ENCODE measurements at places on chromosomes 11 and 22.
A peak's percentile ranks its signal among the peaks of the same experiment; 100 is the strongest.

DNA sequence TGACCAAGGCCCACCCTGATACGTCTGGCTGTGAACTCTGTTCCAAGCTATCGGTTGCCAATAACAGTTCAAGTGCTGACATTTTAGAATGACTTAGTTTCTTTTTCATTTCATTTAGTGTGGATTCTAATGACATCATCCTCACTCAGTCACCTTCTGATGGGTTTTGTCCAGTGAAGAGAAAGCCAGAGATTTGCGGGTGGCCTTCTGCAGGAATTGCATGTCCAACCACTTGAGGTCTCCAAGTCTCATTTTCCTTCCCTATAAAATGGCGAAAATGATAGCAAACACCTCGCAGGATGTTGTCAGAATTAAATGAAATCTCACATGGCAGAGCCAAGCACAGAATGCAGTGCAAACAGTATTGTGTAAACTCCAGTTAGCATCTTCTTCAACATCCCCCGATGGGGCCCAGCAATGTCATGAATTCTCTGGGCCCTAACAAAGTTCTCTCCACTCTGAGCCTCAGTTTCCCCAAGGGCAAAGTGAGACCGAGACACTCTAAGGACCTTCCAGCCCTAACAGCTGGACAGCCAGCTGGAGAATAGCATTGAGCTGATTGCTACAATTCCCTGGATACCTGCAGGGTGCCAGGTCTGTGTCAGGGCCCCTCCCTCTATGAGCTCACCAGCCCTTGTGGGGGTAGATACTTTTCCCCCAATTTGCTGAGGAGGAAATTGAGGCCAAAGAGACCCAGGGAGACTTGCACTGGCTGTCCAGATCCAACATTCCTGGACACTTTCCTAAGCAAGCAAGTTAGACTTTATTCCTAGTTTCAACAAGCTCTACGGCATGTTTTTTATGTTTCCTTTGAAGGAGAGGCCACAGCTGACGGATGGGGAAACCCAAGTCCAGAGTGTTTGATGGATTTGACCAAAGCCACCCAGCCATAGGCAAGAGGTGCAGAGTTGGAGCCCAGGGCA, 286.7 kb downstream of the MN1 start:
- DNase-seq, result no peak

GRCh38 chr11:27217948-27218420, 145.0 kb downstream of the CCDC34 start:
- no peak for DNase-seq

- DNase-seq, result no peak
Measured at GRCh38 chr11:83073258-83073657, 1.6 kb upstream of the RAB30 start.

GRCh38 chr11:33692541-33692940, 8.1 kb downstream of the C11orf91 start:
- no peak for DNase-seq

- no peak for DNase-seq
Measured at GRCh38 chr11:31802609-31802989, 8.5 kb downstream of the PAX6 start.

- DNase-seq, result no peak
Measured at GRCh38 chr11:69880041-69880825, 61.0 kb upstream of the FGF3 start.

GRCh38 chr22:40070701-40071100, 75.9 kb downstream of the FAM83F start:
- no peak for DNase-seq

- no peak for DNase-seq
Measured at GRCh38 chr11:7546324-7546791, 32.6 kb downstream of the PPFIBP2 start.

DNA sequence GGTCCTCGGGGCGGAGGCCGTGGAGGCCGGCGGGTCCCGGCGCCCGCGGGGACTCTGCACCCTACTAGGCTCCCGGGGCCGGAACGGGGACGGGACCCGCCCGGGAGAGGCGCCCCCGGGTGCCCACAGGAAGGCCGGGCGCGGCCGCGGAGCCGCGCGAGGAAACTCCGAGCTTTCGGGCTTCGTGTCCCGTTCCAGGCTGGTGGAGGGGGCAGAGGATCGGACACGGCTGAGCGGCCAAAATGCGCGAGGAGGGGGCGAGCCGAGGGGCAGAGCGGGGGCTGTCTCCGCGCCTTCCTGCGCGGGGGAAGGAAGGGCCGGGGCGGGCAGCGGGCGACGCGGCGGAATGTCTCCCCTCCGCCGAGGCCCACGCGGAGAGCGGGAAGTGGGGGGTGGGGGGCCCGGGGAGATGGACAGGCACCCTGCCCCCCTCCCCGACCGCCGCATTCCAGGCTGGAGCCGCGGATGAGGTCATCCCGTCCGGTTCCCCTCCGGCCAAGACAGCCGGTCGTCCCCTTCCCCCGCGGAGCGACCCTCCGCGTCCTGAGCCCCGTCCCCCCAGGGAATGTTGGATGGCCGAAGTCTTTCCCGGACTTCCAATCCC, 430 bp downstream of the CDC42EP1 start:
- DNase-seq, result no peak

DNA sequence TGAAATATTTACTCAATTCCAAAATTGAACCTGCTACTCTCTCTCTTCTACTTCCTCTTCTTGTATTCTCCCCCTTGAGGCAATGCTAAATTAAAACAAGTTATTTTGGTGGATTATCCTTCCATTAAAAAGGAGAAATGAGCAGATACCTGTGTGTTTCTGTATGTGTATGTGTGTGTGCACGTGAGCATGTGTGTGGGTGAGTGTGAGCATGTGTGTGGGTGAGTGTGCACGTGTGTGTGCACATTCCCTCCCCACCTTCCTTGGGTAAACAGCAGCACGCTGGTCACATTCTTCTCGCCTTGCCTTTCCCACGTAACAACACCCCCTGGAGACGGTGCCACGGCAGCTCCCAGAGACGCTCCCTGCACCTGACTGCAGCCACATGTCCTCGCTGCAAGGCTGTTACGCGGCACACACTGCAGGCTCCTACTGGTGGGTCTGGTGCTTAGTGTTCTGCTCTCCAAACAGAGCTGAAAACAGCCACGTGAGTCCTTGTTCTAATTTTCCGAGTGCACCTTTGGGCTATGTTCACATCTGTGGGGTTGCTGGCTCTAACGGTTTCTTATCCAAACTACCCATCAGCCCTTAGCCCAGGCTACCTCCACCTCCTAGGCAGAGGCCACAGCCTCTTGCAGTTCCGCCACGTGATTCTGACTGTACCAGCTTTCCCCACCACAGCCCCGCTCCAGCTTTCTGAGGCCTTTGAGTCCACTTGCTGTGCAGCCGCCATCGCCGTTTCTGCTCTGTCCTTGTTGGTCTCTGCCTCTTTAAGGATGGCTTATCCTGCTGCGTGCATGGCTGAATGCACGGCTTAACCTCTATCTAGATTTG, 123.4 kb downstream of the CTTN start:
- no peak for DNase-seq

- peak; percentile 5 for DNase-seq
Measured at GRCh38 chr11:27204529-27204928, 158.5 kb downstream of the CCDC34 start.

GRCh38 chr22:46376908-46377524, 41.5 kb downstream of the TRMU start:
- no peak for DNase-seq

DNA sequence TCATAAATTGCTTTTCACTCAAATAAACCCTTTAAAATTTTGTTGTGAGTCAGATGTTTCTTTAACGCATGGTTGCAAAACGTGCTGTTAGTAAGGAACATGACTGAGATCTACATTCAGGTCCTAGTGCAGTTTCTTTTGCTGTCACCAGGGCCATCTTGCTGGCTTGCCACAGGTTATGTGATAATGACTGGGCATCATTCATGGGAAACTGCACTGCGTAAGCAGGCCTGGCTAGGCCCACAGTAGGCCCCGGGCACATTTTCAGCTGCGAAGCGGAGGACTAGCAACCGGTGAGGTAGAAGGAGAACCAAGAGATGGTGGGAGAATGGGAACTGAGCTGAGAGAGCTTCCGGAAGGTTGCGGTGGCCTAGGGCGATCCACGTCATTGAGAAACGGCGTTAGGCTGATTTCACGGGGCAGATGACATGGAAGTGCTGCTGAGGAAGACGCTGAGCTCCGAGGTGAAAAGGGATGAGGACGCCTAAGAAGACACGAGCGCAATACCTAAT, 3.2 kb upstream of the KLHDC7B start:
- no peak for DNase-seq

DNA sequence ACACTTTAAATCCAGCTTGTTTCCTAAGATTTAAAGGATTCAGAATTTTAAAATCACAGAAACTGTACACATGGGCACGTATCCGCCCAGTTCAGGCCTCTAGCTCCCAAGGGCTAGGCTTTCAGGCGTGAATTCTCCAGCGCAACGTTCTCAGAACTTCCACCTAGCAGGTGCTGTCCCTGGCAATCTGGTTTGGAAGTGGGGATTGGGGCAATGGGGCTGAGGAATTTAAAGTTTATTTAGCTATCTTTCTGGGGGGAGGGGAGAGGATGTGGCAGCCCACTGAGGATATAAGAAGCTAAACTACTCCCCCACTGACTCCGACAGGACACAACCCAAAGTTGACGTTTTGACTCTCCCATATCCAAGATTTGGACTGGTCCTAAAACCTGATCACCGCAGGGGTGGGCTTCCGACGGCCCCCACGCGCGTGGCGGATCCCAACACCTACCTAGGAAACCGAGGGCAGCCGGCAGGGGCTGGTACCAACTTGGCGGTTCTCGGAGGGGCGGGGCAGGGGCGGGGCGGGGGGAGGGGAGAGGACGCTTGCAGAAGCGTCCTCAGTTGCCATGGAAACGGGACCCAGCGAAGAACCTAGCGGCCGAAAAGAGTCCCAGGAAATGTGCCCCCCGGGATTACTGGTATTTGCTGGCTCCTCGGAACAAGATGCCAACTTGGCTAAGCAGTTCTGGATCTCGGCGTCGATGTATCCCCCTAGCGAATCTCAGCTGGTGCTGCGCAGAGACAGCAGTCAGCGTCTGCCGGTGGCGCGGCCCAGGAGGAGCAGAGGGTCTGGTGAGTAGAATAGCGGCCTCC, at the start of gene HOATZ:
HOATZ (plus strand) TSS at position 563 of the 816 bp plus-strand sequence; CDS start at position 570, 7 bp downstream.
- no peak for DNase-seq

DNA sequence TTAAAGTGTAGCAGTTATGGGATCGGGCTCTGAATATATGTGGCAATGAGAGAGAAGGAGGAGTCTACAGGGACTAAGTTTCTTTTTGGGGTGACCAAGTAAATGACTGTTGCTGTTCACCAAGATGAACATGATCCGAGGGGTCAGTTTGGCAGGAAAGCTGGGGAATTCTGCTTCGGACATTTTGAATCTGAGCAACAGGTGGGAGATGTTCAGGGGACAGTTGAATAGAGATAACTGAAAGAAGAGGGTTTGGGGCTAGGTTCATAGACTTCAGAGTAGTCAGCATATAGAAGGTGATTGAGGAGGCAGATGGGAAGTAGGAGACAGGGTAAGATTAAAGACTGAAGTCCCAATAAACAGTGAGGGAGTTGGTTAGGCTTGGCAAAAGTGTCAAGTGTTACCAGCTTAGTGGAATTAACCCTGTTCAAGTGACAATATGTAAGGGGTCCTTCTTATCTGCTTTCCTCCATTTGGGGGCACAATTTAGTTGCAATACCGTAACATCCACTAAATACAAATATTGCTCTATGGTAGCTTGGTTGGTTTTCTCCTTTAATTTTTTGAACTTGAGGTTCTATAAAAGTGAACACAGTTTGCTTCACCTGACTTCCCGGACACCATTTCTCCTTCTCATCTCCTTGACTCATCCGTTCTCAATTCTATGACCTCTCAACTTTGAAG, 2.9 kb upstream of the ENTHD1 start:
- DNase-seq, result no peak

DNA sequence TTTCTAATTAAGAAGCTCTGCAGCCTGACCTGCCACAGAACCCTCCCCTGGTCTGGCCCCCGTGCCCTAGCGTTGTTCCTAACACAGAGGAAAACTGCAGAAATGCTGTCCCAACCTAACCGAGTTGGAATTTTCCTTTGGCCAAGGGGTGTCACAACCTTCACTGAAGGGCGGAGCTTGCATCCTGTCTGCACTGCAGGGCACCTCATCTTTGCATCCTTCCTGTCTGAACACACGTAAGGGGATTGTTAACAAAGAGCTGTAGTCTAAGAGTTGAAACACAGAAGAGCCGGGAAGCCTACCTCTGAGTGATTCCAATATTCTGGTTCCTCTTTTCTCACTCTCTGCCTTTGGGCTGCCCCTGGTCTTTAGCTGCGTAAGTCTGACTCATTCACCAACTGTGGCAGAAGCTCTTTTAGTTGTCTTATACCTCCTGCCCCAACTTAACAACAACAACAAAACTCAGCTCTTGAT, 1.6 kb downstream of the DIXDC1 start:
- DNase-seq, result no peak

DNA sequence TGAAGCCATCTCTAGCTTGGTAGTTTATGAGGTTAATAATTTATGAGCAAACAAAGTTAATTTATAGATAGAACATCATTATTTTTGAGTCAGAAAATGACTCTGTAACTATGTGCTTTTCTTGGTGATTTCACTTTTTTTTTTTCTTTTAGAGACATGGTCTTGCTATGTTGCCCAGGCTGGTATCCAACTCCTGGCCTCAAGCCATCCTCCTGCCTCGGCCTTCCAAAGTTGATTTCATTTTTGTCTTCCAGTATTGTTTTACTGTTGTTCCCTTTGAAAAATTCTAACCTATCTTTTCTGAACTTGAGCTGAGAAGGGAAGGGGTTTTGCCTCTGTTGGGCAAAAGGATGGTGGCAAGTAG, 706 bp upstream of the CXCR5 start:
- DNase-seq, result no peak

- no peak for DNase-seq
Measured at GRCh38 chr11:19110295-19110694, 6.7 kb upstream of the ZDHHC13 start.

DNA sequence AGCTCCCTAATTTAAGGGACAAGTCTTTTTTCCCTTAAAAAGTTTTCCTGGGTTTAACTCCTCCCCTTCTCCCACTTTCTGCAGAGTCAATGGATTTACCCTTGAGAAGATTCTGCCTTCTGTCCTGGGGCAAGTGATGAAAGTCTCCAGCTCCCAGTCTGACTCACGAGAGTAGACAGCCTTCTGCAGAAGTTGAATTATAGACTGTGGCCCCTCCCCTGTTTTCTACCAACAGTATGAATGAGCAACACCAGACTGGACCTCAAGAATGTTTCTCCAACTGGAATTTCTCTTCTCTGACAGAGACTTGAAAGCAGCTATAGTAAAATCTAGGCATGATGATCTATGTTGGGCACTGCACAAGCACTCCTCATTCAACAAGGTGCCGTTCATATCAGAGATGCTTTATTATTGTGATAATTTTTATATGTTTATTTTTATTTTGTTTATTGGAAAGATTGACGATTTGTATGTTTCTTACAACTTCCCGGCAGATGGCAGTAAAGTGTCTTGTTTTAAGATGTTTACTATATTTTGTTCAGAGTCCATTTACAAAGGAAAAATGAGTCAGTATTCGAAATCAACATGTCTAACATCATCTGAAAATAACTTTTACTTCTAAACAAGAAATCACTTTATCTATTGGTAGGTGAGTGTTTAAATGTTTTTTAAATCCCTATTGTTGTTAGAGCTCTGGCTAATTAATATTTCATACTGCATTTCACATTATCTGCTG, 56.6 kb downstream of the LMO2 start:
- DNase-seq, result no peak

DNA sequence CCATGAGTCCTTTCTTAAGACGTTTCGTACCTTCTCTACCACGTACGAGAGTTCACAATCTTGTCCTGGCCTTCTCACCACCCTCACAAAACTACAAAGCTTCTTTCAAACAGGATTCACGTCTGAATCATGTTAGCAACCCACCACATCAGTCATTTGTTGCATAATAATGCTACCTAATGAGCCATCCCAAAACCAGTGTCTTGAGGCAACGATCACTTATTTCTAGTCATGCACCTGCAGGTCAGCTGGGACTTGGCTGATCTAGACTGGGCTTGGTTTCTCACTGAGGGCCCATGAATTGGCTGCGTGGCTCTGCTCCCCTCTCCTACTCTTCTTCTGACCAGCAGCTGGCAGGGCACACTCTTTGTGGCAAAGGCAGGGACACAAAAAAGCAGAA, 28.3 kb downstream of the LARGE1 start:
- DNase-seq, result no peak

All from stimulated activated CD4-positive, alpha-beta T cell treated with anti-CD3 and anti-CD28 coated beads, Interleukin-12 subunit alpha, Interleukin-12 subunit beta, amount 100 ng/mL, for 24 hours (primary cell).